ENCODE measurements at places on chromosomes 16 and 17. TPM values are rescaled to one million over a fixed set of nuclear protein-coding genes. Genes with fewer than 3 reads are reported as not detected.
A peak's percentile ranks its signal among the peaks of the same experiment; 100 is the strongest.

DNA sequence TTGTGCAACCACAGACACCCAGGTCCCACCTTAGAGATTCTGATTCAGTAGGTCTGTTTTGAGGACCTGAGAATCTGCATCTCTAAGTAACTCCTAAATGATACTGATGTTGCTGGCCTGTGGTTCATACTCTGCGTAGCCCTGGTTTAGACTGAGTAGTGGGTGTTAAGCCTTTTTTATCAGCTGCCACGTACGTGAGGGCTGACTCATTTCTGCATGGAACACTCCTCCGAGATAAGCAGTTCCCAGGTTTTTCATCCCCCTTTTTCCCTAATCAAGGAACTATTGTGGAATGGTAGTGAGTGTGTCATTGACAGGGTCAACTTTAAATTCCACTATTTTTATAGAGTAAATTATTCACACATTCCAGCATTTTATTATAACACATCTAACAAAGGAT is 26.1 kb downstream of the CDRT4 start:
- no peak for DNase-seq

DNA sequence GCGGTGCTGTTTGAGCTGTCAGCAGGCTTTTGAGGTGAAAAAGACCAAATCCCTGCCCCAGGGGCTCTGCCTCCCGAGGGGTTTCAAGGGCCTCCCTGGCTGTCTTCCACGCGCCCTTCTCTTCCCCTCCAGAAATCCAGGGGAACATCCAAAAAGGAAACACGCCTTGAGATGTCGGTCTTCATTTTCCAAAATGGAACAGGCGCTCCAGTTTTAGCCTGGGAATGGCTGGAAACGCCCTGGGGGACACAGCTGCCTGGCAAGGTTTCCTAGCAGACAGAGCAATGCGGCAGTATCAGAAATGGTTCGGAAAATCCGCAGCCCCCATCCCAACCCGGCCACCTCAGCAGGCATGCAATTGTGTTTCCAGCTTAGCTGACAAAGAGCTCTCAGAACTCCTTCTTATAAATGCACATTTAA is 16.6 kb upstream of the LITAF start:
- DNase-seq, result peak; percentile 89

DNA sequence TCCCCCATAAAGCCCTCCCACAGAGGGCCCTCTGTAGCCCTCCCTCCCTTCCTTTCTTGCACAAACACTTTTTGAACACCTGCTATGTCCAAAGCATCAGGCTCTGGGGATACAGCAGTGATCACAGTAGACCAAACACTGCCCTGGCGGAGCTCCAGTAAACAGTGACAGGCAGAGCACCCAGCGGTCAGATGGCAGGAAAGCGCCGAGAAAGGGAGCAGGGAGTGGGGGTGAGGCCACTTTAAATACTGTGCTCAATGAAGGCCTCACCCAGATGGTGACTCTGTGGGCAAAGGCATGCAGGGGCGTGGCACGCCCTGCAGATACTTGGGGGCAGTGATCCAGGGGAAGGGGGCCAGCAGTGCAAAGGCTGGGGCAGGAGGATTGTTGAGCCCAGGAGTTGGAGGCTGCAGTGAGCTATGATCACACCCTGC is 7.6 kb downstream of the PRR29 start:
- peak; percentile 79 for DNase-seq

DNA sequence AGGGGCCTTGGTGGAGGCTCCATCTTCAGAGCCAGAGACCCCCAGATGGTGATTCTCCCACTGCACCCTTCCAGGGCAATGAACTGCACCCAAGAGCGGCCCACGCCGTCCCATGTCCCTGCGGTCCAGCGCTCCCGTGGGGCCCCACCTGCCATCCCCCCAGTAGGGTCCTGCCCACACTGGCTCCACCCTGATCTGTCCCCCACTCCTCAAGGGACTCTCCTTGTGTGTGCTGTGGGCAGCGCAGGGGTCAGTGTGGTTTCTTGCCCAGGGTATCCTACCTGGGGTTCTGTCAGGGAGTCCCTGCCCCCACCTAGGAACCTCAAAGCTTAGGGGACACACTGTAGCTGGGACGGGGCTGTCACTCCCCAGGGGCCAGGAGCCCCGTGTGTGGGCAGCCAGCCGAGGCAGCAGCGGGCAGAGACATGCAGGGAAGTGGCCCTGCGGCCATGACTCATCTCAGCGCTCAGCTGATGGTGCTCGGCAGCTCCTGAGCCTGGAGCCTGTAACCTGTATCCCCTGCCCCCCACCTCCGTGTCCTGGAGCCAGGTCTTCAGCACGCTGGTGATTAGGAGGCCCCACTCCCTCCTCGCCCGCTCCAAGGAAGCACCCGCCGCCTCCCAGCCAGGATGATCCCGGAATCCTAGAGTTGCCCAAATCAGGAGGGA is 35.7 kb upstream of the SSTR5 start:
- DNase-seq, result peak; percentile 39

- no peak for DNase-seq
Observed at GRCh38 chr17:52696362-52696761, 537.8 kb upstream of the CA10 start.

- DNase-seq, result no peak
Observed at GRCh38 chr17:16430650-16431049, 15.3 kb downstream of the TRPV2 start.

The KRTAP9-8 gene
- not detected for total RNA-seq

DNA sequence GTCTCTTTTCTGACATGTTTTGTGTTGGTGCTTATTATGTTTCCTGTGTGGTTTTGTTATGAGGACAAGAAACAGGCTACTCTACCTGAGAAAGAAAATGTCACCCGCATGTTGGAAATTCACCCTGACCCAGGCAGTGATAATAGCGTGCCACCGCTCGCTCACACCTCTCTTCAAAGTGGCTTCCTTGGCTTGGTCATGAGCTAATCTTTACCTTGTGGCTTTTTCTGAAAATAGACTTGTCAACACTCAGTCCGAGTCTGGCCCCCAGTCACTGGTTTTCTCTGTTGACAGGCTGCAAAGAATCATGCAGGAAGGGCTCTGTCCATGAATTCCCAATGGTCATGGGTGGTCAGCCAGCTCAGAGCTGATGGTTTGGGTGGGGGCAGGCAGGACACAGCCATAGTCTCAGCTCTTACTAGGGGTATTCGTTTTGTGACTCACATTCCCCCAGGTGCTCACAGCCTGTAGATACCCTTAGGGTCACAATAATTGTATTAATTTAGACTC is 121.3 kb upstream of the CACNG5 start:
- DNase-seq, result no peak

GRCh38 chr17:36514856-36515255 is 19.8 kb downstream of the MYO19 start:
- no peak for DNase-seq

DNA sequence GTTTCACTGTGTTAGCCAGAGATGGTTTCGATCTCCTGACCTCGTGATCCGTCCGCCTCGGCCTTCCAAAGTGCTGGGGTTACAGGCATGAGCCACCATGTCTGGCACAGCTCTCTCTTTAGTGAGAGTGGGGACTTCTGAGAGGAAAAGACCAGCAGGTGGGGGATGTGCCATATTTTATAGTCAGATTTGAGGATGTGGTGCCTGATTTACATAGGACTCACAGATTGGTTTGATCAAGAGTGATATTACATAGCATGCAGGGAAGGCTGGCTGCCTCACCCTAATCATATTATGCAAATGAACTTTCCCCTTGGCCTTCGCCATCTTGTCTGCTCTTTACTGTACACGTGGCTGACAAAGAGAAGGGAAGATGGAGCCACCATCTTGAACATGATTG is 28.1 kb upstream of the MAPK3 start:
- no peak for DNase-seq

DNA sequence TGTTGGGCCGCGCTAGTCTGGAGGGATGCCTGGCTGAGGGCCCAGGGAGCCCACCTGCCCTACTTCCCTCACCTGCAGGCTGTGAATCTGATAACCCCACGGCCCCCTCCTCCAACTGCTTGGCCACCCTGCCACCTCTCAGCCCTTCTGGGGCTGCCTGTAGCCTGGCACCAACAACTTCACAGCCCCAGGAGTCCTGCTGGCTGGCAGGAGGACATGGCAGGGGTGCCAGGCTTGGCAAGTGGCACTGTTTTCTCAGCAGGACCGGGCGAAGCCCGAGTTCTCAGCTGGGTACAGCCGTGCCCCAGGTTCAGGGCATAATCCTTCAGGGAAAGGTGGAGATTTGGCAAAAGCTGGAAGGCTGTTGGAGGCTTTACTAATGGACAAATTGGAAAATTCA is 129.6 kb downstream of the CMIP start:
- no peak for DNase-seq

- no peak for DNase-seq
Observed at GRCh38 chr16:929227-930073, 41.3 kb downstream of the LMF1 start.

DNA sequence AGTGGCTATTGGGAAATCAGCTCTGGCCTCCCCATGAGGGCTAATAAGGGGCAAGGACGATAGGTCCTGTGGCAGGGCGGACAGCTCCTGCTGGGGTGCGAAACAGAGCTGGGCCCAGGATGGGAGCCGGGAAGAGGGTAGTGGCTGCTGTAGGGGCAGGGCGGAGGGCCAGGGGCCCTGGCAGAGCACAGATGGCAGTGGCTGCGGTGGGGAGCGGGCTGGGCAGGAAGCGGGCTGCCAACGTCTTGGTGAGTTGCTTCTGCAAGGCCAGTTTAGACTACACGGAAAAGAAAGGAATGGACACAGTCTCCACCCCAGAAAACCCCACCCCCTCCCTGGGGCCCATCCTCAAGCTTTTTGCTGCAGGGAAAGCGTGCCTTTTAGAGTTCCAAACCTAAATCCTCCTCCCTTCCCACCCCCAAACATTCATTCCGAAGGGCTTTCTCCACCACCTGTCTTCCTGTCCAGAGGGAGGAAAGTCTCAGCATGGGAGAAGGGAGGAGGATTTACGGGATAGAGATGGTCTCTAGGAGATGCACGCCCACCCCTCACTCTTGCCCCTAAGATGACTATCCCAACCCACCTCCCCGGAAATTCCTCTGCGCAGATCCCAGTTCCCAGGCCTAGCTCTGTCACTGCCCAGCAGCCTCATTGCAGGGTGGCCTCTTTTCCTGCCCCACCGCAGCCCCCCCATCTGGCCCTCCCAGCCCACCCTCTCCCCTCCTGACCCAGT is 7.1 kb downstream of the NKIRAS2 start:
- DNase-seq, result peak; percentile 60

The GGT6 gene
- 10.5 TPM for total RNA-seq

The ITGAX gene
- total RNA-seq, result 2.7 TPM

GRCh38 chr16:2987833-2988232 is 7.6 kb upstream of the PKMYT1 start:
- DNase-seq, result peak; percentile 96

GRCh38 chr17:78253946-78254672 is 22.7 kb downstream of the TMEM235 start:
- DNase-seq, result peak; percentile 94

Data from tongue (tissue), 3 donors.